Suppressor macrophage treated with lipopolysaccharide for 4 hours (primary cell): ENCODE measurements at places on chromosomes 6 and 20.

DNA sequence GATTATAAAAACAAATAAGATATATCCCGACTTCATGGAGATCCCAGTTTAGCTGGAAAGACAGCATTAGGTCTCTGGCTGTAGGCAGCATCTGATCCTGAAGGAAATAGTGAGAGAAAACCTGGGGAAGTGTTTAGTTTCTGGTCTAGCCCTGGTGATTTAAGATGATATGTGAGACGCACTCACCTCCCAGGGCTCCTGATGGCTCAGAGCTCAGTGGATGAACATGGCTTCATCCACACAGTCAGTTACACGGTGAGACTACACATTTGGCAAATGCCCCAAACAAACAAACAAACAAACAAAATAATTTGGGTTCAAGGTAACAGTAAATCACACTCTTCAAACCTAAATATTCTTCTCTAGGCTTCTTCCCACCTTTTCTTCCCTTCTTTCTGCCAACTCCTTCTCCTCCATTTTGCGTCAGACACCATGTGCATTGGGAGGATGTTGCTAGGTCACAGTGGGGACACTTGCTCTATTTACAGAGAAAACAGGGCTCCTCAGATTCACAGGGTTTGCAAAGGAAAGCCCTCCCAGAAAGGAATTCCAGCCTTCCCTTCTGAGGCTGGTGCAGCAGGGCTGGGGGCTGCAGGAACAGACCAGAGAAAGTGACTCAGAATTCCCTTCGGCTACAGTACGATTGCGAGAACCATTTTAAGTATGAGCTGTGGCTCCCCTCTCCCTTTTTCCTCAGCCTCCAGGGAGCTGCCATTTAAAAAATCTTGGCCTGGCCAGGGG lies 59.6 kb upstream of the SALL4 start:
- no peak for DNase-seq

DNA sequence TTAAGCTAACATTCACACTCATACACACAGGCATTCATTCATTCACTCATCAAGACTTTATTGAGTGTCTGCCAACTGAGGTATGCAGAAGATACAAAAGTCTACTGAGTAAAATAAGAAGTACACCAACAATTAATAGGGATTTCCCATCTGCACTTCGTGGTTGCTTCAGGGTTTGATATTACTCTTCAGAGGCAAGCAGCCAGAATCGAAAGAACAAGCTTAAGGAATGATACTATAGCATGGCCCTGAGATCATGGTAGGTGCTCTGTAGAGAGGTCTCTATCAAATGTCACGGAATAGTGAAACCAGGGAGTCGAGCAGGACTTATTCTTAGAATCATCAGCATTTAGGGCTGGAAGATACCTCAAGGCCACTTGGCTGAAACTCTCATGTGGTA lies 135.4 kb downstream of the NRN1 start:
- DNase-seq, result no peak

DNA sequence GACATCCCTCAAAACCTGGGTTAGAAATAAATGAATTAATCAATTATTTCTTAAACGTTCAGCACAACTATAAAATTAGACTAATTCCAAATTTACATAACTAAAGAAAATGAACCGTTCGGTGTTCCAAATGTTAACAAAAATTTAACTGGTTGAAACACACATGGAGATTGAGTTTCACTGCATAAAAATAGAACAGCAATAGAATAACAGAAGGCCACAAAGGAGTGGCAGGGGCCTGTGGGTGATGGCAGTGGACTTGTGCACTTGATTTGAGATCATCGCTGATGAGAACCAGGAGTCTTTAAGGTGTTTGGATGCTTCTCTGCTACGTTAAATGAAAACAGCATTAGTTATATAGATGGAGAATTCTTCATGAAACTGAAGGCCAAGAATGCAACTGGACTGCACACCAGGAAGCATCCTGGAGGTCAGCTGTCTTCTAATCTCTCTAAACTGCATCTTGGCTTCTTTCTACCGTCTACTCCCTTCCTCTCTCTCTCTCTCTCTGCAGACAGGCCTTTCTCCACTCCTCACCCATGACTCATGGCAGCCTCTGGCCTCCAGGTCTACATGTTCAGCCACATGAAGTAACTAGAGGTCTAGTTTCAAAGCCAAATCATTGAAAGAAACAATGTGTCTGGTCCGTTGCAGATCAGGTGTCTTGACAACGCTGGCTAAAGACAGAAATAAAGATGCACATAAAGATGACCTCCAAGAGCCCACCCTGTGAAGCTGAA lies 111.3 kb downstream of the SIM1 start:
- no peak for DNase-seq

DNA sequence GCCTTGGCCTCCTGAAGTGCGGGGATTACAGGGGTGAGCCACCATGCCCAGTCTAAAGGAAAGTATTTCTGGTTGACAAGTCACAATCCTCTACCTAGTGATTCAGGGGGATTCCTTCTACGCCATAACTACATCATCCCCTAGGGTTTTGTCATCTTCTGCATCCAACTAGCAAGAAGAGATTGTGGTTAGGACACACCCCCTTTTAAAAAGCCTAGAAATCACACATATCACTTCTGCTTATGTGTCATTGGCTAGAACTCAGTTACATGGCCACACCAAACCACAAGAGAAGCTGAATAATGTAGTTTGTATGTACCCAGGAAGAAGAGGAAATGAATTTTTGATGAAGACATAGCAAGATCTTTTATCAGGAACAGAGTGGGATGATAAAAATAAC lies 14.7 kb upstream of the CHD6 start:
- DNase-seq, result peak; percentile 85

DNA sequence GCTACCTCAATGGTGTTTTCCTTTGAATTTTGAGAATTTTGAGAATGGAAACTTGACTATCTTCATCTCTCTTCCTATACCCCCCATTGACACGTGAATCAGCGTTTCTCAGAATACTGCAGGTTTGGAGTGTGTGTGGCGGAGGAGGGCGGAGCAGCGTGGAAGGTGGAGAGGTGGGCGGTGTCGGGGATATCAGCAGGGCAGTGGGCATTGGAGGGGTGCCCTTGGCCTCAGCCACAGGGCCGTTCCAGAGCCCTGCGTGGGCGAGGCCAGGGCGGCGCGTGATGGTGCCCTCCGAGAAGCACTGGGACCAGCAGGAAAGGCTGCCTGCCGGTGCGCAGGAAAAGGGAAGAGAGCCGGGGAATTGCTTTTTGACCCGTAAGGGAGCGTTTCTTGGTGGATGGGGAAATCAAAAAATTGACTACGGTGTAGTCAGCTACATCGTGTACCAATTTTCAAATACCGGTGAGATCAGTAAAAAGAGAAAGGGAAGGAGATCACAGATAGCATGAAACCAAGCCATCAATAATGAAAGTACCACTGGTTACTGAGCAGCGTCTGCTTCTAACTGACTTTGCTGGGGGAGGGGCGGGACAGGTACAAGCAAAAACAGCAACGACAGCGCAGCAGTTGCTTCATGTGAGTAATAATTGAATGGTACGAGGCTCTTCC lies 82.7 kb upstream of the DUSP22 start:
- no peak for DNase-seq

DNA sequence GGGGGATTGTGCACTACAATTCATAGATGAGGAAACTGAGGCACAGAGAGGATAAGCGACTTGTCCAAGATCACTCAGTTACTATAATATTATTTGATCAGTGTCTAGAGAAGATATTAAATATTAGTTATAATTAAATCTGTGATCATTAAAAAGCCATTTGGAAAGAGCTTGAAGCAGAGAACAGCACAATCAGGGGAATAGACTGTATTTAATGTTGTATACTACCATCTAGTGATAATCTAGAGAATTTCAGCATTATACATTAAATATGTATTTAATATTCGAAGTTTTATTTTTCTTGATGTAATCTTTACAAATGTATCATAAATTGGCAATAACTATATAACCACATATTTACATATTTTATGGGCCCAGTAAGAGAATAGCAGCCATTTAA lies 20.1 kb upstream of the MTCL3 start:
- peak; percentile 39 for DNase-seq

GRCh38 chr6:136962661-136963060 lies 40.6 kb downstream of the SLC35D3 start:
- no peak for DNase-seq

GRCh38 chr6:3585320-3585935 lies 128.6 kb upstream of the SLC22A23 start:
- peak; percentile 56 for DNase-seq
